Ovary (tissue), 10 donors: ENCODE measurements at places on chromosomes 2 and 18. TPM values are rescaled to one million over a fixed set of nuclear protein-coding genes. Genes with fewer than 3 reads are reported as not detected.

GRCh38 chr2:134583997-134584520, 134.7 kb downstream of the TMEM163 start:
- no peak overlapping the region for H3K4me3 ChIP-seq
- no peaks in the 10 kb centered on the region for H3K27me3 ChIP-seq
- DNase-seq, result no peak
- H3K4me1 ChIP-seq, result peaks cover 2% of the 10 kb centered on the region

DNA sequence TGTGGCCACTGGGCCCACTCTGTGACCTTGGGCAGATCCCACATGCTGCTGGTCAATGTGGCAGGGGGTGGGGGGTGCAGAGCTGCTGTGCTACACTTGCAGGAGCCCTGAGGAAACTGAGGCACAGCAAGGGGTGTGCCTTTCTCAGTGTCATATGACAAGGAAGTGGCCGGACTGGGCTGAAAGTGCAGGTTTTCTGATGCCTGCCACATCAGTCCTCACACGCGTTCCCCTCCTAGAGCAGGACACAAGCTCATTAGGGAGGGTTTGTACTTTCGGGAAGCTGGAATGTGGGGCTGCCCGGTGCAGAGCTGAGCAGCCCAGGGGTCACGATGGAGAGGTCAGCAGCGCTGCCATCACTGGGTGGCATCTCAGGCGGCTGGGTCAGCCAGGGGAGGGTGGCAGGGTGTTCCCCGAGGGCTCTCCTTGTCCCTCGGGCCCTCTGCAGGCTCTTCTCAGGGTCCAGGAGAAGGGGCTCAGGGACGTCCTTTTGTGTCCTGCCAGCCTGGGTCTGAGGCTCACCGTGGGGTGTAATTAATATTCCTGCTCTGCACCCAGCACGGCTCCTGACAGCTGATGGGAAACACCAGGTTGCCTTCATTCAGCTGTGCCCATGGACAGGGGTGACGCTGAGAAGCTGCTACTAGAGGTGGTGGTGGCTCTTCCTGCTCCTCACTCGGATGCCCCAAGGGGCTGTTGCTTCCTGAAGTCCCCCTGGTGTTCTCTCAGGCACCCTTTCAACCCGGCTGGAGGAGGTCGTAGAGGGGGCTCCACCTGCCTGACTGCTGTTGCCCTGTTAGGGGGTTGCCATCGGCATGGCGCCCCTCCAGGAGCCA, 62.1 kb upstream of the HDAC4 start:
- no peak for DNase-seq
- no peaks in the 10 kb centered on the region for H3K36me3 ChIP-seq
- H3K27me3 ChIP-seq, result no peaks in the 10 kb centered on the region

DNA sequence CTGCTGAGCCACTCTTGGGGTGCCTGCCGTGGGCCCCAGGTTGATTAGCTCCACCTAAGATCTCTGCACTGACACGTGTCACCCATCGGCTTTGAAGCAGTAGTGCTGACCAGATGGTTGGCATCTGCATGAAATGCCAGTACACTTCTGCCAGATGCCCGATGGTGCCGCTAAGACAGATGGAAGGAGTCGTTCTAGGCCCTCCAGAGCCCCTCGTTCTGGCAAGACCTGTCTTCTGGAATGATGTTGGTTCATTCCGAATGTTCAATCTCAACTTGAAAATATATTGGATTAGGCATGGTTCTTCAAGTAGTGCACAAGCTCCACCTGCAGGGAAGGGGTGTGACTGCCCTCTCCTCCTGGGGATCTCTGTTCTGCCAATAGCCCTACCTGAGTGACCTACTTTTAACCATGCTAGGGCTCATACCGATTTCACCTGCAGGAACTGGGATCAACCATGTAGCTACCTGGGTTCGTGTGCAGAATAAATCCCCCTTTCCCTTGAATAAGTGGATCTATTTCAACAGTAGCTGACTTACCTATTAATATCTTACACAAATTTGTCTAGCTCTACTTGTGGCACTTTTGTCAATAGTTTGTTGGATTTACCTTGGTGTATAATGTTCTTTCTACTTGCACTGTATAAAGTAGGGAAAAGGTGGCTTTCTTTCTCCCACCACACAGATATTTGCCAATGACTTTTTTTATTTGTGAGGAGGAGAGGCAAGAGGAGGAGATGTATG, 342.6 kb downstream of the CTNNA2 start:
- no peak overlapping the region for H3K27ac ChIP-seq
- no peaks in the 10 kb centered on the region for H3K27me3 ChIP-seq
- H3K4me3 ChIP-seq, result no peak overlapping the region
- DNase-seq, result no peak

- H3K27ac ChIP-seq, result peak overlapping the region; percentile 1
- H3K27me3 ChIP-seq, result no peaks in the 10 kb centered on the region
- peaks cover 6% of the 10 kb centered on the region for H3K4me1 ChIP-seq
- no peaks in the 10 kb centered on the region for H3K36me3 ChIP-seq
- H3K4me3 ChIP-seq, result no peak overlapping the region
Measured at GRCh38 chr2:201157694-201158093, 25.2 kb upstream of the CASP10 start.

- no peak for DNase-seq
- no peak overlapping the region for H3K4me3 ChIP-seq
- no peak overlapping the region for H3K27ac ChIP-seq
- no peaks in the 10 kb centered on the region for H3K4me1 ChIP-seq
- no peaks in the 10 kb centered on the region for H3K36me3 ChIP-seq
- no peaks in the 10 kb centered on the region for H3K27me3 ChIP-seq
Measured at GRCh38 chr2:174670446-174670845, 72.8 kb upstream of the WIPF1 start.

DNA sequence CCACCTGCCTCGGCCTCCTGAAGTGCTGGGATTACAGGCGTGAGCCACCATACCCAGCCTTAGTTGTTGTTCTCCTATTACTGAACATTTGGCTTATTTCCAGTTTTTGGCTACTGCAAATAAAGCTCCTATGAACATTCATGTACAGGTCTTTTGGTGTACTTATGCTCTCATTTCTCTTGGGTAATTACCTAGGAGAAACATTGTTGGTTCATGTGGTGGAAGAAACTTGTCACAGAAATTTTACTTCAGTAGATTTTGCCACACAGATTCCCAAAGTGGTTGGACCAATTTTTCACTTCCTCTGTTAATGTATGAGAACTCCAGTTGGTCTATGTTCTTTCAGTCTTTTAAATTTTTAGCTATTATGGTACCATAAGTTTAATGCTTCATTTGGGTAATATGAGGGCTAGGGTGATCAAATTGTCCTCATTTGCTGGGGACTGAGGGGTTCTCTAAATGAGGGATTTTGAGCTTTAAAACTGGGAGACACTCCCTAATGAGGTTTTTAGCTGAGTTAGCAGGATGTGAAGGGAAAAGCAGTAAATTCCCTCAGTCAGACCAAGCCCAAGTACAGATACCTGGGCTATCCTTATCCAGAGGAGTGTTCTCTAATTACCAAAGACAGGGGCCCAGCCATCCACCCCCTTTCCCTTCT, 33.9 kb downstream of the MTA3 start:
- no peak for DNase-seq
- no peak overlapping the region for H3K27ac ChIP-seq
- no peaks in the 10 kb centered on the region for H3K36me3 ChIP-seq

DNA sequence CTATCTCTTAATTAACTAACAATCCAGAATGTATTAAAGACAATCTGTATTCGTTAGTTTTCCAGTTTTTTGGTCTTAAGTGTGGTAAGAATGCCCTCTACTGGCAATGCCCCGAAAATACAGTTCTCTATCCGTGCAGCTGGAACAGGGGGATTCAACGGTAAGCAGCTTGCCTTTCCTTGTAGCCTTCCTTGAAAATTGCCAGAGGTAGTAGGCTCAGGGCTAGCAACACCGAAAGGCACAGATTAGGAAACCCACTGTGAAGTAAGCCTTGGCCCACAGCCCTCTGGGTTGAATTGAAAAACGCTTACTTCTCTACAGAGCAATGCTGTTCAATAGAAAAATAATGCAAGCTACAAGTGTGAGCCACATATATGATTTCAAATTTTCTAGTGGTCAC, 17.1 kb upstream of the VPS4B start:
- H3K4me1 ChIP-seq, result no peaks in the 10 kb centered on the region
- H3K27me3 ChIP-seq, result no peaks in the 10 kb centered on the region
- H3K36me3 ChIP-seq, result no peaks in the 10 kb centered on the region
- no peak overlapping the region for H3K4me3 ChIP-seq
- DNase-seq, result peak; percentile 57
- no peak overlapping the region for H3K27ac ChIP-seq

- no peaks in the 10 kb centered on the region for H3K4me1 ChIP-seq
- H3K4me3 ChIP-seq, result no peak overlapping the region
- no peaks in the 10 kb centered on the region for H3K27me3 ChIP-seq
- H3K27ac ChIP-seq, result no peak overlapping the region
- DNase-seq, result no peak
- H3K36me3 ChIP-seq, result no peaks in the 10 kb centered on the region
Measured at GRCh38 chr2:621303-622099, 55.7 kb downstream of the TMEM18 start.

GRCh38 chr18:65769652-65770051, 18.8 kb downstream of the CDH7 start:
- no peaks in the 10 kb centered on the region for H3K36me3 ChIP-seq
- H3K27me3 ChIP-seq, result no peaks in the 10 kb centered on the region
- DNase-seq, result no peak

DNA sequence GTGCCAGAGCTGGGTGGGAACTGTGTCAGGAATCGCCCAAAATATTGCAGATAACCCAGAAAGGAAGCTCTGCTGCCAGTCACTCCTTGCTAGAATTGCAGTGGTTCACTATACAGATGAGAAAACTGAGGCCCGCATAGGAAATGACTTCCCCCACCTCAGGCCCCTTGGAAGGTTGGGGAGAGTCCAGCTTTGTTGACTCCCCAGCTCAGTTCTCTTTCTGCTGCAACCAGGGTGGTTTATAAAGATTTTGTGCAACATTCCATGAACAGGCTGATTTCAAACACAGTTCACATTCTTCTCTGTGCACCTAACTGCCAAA, 11.3 kb downstream of the SPR start:
- H3K4me3 ChIP-seq, result no peak overlapping the region
- no peak for DNase-seq
- no peaks in the 10 kb centered on the region for H3K36me3 ChIP-seq
- no peaks in the 10 kb centered on the region for H3K4me1 ChIP-seq
- H3K27ac ChIP-seq, result no peak overlapping the region
- no peaks in the 10 kb centered on the region for H3K27me3 ChIP-seq

DNA sequence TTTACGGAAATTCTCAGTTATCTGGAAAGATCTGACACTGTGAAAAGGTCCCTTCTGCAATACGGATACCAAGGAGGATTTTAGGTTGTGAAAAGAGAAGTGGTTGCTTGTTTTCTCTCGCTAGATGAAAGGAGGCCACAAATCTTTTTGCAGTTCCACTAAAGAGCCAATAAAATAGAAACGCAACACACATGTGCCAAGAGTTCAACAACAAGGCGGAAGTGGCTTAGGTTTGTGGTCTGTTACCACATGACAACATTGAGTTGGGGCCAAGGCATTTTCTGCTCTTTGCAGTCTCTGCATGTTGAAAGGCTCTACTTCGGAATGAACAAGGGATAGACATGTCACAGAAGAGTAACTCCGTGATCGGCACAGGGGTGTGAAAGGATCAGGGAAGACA, 115.7 kb upstream of the OSR1 start:
- no peak for DNase-seq
- H3K4me1 ChIP-seq, result no peaks in the 10 kb centered on the region
- no peak overlapping the region for H3K27ac ChIP-seq

GRCh38 chr2:88764850-88765153, 73.3 kb downstream of the RPIA start:
- H3K36me3 ChIP-seq, result no peaks in the 10 kb centered on the region
- H3K4me3 ChIP-seq, result no peak overlapping the region
- no peak overlapping the region for H3K27ac ChIP-seq

- no peaks in the 10 kb centered on the region for H3K4me1 ChIP-seq
- H3K27ac ChIP-seq, result no peak overlapping the region
- DNase-seq, result no peak
- no peak overlapping the region for H3K4me3 ChIP-seq
- H3K27me3 ChIP-seq, result no peaks in the 10 kb centered on the region
Measured at GRCh38 chr2:181823405-181823804, 68.1 kb upstream of the ITPRID2 start.

GRCh38 chr2:177746358-177746757, 326.2 kb downstream of the PDE11A start:
- no peak overlapping the region for H3K27ac ChIP-seq
- H3K4me1 ChIP-seq, result no peaks in the 10 kb centered on the region
- H3K4me3 ChIP-seq, result no peak overlapping the region
- H3K36me3 ChIP-seq, result no peaks in the 10 kb centered on the region
- no peak for DNase-seq
- H3K27me3 ChIP-seq, result no peaks in the 10 kb centered on the region

- no peaks in the 10 kb centered on the region for H3K27me3 ChIP-seq
- no peak for DNase-seq
- H3K4me1 ChIP-seq, result peaks cover 5% of the 10 kb centered on the region
- H3K27ac ChIP-seq, result no peak overlapping the region
- no peaks in the 10 kb centered on the region for H3K36me3 ChIP-seq
Measured at GRCh38 chr2:64207573-64207972, 63.4 kb upstream of the PELI1 start.

DNA sequence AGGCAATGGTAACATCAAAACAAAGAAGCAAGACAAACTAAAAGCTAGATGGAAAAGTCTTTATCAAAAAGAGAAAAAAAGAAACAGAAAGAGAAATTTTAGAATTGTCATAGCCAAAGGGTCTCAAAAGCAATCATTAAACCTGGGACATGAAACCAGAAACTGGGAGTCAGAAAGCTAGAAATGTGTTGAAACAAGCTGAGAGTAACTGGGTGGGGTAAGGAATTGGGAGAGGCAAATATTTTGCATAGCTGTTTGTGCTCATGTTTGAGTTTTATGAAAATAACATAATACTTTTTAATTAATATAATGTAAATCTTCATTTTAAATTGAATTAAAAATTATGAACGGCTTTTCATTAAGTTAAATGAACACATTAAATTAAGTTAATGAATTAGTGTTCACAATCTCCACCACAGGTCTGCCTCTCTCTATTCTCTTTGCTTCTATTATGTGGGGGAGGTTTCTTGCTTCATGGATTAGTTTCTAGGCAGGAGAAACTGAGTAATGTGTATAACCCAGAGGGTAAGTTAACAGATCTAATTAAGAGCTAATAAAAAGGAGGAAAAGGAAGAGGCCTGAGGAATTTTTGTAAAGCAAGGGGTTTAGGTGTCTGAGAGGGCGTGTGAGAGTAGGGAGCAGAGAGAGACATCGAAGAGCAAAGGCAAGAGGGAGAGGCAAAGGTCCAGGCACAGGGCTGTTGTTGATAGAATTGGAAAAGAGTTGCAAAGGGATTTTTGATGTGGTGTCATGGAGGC, 20.0 kb upstream of the SERPINB2 start:
- H3K36me3 ChIP-seq, result no peaks in the 10 kb centered on the region
- no peak overlapping the region for H3K27ac ChIP-seq
- H3K27me3 ChIP-seq, result no peaks in the 10 kb centered on the region
- DNase-seq, result no peak
- H3K4me3 ChIP-seq, result no peak overlapping the region
- H3K4me1 ChIP-seq, result no peaks in the 10 kb centered on the region

GRCh38 chr2:226703514-226703913, 96.1 kb downstream of the IRS1 start:
- H3K36me3 ChIP-seq, result no peaks in the 10 kb centered on the region
- H3K27me3 ChIP-seq, result no peaks in the 10 kb centered on the region
- no peaks in the 10 kb centered on the region for H3K4me1 ChIP-seq
- DNase-seq, result no peak
- H3K27ac ChIP-seq, result no peak overlapping the region

HYCC2 gene
- total RNA-seq, result 10.6 TPM

EMX1 gene
- total RNA-seq, result 0.20 TPM

BOLL gene
- total RNA-seq, result not detected

EMILIN2 gene
- 40.4 TPM for total RNA-seq

FBXO48 gene
- total RNA-seq, result 1.1 TPM

SPIRE1 gene
- total RNA-seq, result 19.6 TPM

CD302 gene
- total RNA-seq, result 71.1 TPM

IL37 gene
- total RNA-seq, result not detected

RNF152 gene
- total RNA-seq, result 7.2 TPM

FASTKD2 gene
- total RNA-seq, result 20.7 TPM

ZNF892 gene
- total RNA-seq, result 3.0 TPM
